ENCODE measurements at places on chromosomes 3 and 15.

DNA sequence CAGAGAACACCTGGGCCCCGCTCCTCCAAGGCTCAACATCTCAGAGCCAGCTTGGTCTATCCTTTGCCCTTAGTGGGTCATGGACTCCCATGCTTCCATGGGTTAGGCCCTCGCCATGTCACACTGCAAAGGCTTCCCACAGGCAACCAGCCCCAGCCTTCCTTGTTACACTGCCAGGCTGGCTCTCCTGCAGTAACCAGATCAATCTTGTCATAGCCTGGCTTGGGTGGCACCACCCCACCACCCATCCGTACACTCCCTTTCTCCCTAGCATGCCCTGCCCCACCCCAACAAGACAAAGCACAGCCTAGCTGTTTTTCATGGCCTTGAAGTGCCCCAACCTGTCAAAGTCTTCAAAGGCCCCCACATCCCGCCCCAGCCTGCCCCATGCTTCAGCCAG, 30.5 kb downstream of the CA12 start:
- no peak for DNase-seq

- DNase-seq = no peak
Measured at GRCh38 chr3:52838561-52839267, 3.9 kb upstream of the MUSTN1 start.

DNA sequence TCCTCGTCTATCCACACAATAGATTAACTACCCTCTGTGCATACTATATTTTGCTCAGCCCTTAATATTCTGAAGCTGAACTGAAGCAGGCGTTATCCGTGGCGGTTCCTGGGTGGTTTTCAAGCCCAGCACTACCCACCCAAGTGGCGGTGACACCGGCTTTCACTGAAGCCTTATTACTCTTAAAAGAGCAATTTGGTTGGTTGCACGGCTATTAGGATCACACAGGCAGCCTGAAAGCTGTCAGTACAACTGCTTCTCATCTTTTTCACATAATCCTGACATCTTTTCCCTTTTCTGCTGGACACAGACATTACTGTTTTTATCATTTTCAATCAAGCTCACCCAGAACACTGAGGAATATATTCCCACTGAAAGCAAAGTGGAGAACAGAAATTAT, 525.3 kb upstream of the ZNF717 start:
- DNase-seq = no peak

DNA sequence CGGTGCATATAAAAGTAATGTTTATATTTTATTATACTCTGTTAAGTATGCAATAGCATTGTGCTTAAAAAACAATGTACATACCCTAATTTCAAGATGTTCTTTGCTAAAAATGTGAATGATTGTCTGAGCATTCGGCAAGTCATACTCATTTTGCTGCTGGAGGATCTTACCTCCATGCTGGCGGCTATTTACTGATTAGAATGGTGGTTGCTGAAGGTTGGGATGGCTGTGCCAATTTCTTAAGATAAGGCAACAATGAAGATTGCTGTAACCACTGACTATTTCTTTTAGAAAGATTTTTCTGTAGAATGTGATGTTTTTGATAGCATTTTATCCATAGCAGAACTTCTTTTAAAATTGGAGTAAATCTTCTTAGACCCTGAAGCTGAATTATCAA, 932.7 kb downstream of the ZPLD1 start:
- DNase-seq = no peak

- no peak for DNase-seq
Measured at GRCh38 chr3:50259432-50260026, 9.4 kb upstream of the SEMA3B start.

GRCh38 chr3:97291901-97292300, 472.7 kb upstream of the ARL6 start:
- DNase-seq = no peak

DNA sequence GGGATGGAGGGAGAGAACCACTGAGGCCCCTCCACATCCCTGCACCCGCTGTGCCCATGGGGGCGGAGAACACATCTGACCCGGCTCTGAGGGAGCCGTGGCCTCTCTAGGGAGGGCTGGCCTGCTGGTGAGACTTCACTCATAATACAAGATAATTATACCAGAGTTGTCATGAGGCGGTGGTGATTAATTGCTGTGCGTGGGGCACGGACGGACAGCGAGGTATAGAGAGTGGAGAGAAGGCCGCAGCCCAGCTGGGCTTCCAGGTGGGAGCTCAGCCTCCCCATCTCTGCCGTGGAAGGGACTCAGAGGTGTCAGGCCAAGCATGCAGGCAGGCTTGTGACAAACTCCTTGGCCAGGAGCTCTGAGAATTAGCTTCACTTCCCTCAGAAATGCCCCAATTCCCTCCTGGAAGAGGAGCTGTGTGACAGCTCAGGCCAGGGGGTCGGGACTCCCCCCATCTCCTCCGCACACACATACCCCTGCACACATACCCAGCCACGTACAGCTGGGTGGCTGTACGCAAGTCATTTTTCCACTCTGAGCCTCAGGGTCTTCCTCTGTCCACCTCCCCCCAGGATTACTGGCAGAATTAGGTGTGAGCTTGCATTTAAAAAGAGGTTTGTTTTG, 6.0 kb upstream of the GATA2 start:
- no peak for DNase-seq

GRCh38 chr3:13890377-13891016, 10.6 kb upstream of the WNT7A start:
- DNase-seq = no peak

DNA sequence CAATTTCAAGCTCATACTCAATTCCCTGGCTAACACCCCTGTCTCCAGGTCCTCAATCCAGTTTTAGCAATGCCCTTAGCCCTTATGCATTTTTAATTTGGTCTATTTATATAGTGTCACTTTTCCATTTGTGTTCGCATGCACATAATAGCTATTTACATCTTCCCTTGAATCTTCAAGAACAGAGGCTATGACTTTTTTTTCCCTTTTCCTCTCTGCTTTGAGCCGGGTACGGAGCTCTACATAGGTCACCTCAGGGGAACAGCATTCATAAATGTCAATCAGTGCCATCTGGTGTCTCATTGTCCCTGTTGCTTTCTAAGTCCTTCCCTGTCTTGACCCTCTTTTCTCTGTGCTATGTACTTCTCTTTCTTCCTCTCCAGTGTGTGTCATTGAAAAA, 26.5 kb upstream of the ACTC1 start:
- no peak for DNase-seq

DNA sequence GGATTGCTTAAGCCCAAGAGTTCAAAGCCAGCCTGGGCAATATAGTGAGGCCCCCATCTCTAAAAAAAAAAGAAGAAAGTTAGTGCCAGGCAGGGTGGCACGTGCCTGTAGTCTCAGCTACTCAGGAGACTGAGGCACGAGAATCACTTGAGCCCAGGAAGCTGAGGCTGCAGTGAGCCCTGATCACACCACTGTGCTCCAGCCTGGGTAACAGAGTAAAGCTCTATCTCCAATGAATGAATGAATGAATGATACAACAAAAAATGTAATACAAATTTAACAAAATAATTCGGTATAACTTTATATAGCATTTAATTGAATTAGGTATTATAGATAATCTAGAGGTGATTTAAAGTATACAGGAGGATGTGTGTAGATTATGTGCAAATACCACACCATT, 29.7 kb downstream of the DENND4A start:
- no peak for DNase-seq

- no peak for DNase-seq
Measured at GRCh38 chr3:192155194-192155593, 572.1 kb downstream of the FGF12 start.

- DNase-seq = no peak
Measured at GRCh38 chr3:161014843-161015749, 90.1 kb downstream of the B3GALNT1 start.

DNA sequence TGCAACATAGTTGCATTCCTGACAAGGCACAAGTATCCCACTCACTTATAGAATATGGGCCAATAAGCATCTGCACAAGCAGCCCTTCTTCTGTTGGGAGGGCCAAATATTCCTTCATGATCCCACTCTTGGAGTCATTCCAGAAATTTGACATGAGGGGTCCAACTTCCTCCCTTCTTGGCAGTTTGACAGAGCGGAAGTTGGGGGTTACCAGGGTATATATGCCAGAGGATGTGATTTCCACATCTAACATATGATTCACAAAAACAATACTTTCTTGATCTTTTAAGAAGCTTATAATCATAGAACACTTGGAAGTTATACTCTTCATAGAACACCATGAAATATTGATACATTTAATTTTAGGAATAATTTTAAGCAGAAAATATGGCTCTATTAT, 100.9 kb upstream of the CRBN start:
- DNase-seq = no peak

DNA sequence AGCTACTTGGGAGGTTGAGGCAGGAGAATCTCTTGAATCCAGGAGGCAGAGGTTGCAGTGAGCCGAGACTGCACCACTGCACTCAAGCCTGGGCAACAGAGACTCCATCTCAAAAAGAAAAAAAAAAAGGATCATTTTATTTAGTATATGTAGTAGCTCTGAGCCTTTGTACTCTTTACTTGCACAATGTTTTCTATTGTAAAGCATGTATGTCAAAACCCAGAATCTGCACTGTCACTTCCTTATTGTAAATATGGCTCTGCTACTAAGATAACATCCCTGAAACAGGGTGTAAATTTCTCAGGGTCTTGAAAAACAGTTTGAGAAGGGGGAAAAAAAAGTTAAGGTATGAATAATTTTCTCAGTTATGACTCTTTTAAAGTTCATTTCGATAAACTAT, 35.1 kb downstream of the SLMAP start:
- peak; percentile 14 for DNase-seq
